ENCODE measurements at places on chromosomes 12 and 14.

- DNase-seq = no peak
Observed at GRCh38 chr12:89389755-89390661, 37.7 kb upstream of the DUSP6 start.

DNA sequence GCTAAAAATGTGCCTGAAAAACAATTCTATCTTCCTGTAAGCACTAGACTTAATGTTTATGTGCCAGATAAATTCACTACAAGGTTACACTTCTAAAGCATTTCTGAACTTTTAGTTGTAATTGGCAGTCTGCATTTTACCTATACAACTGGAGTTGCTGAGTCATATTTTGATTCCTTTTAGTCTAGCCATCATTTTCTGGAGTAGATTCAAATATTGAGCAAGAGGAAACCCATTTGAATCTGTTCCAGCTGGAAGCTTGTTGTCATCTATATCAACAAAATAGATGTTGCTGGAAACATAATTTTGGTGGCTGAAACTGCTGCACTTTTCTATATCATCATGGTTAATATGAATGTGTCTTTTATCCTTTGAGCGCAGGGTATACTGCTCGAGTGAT is 122.2 kb upstream of the CCDC175 start:
- no peak for DNase-seq

DNA sequence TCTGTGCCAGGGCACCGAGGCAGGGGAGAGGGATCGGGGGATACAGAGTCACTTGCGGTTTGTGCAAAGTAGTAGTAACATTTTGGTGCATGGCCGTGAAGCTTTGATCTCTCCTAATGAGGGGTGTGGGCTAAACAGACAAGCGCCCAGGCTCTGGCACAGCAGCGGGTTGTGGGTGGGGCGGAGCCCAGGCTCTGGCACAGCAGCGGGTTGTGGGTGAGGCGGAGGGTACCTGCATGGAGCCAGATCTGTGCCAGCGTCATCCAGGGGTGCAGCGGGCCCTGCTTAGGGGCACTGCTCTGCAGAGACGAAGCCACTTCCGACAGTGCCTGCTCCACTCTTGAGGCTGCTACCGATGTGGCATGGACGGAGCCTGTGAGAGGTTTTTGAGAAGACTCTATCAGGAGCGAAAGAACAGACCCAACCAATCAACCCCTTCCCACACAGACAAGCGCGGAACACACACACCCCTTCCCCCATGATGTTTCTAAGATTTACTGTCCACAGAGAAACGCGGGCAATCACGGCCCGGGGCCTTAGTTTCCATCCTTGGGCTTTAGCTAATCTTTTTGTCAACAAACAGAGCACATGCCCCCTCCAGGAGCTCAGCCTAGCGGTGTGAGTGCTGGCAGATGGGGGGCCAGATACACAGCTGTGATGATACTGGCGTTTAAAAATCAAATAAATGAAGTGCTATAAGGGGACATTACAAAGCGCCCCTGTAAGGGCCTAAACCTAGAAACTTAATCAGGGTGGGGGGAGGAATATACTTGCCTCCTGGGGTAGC is 196.6 kb downstream of the CALM1 start:
- no peak for DNase-seq

- no peak for DNase-seq
Observed at GRCh38 chr12:6957151-6957701, 6.1 kb downstream of the PTPN6 start.

GRCh38 chr12:52836042-52836466 is 1.9 kb upstream of the KRT79 start:
- DNase-seq = peak; percentile 39

DNA sequence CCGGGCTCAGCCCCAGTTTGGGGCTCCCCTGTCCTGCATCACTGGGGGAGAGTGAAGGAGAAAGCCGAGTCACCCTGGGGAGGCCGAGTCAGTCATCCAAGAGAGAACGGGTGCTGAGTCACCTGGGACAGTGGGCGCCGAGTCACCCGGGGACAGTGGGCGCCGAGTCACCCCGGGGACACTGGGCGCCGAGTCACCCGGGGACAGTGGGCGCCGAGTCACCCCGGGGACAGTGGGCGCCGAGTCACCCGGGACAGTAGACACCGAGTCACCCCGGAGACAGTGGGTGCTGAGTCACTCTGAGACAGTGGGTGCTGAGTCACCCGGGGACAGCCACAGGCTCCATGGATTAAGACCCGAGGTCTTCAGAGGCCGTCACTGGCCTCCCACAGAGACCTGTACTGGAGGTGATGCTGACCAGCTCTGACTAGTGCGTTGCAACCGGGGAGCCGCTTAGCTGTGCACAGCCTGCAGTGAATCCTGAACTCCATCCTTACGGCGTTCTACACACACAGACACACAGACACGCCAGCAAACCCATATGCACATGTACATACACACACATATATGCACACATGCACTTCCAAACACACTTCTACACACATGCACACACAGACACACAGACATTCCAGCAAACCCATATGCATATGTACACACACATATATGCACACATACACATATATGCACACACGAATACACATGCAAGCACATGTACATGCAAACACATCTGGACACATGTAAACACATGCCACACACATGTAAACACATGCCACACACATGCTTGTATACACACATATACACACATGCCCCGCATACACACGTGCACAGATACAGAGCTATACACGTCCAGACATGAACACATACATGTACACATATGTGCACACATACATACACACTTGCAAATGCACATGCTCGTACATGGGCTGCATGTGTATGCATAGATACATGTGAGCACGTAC is 64.9 kb upstream of the GALNT9 start:
- peak; percentile 49 for DNase-seq

DNA sequence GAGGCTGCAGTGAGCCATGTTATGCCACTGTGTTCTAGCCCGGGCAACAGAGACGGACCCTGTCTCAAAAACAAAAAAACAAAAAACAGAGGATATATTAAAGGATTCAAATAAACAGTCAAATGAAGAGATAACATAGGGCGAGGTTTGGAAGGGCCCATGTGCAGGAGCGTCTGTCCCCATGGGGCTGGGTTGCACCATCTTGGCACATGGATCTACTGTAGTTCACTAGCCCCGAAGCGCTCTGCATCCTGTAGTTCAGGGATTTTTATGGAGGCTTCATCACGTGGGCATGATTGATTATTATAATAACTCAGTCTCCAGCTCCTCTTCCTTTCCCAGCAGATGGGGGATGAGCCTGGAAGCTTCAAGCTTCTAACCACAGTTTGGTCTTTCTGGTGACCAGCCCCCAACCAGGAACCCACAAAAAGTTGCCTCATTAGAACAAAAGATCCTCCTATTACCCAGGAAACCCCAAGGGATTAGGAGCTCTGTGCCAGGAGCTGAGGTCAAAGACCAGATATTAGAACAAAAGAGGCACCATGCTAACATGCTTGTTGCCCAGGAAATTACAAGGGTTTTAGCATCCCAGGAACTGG is 59.9 kb downstream of the HCAR2 start:
- DNase-seq = no peak

Data from RKO (cell line).